Adipose tissue (tissue), 3 donors: ENCODE measurements at places on chromosomes 2 and 18. TPM values are rescaled to one million over a fixed set of nuclear protein-coding genes. Genes with fewer than 3 reads are reported as not detected.

The MDH1B gene
- polyA plus RNA-seq, result 0.67 TPM

The SAG gene
- polyA plus RNA-seq, result not detected

The DNAJC27 gene
- 2.1 TPM for polyA plus RNA-seq

The TIA1 gene
- 28.1 TPM for polyA plus RNA-seq

The CHST10 gene
- 3.9 TPM for polyA plus RNA-seq

The PARD6G gene
- polyA plus RNA-seq, result 0.78 TPM

The CHRNG gene
- polyA plus RNA-seq, result not detected

The RAD51AP2 gene
- not detected for polyA plus RNA-seq

The SRD5A2 gene
- not detected for polyA plus RNA-seq

The ERMN gene
- 0.15 TPM for polyA plus RNA-seq

The SERPINB3 gene
- not detected for polyA plus RNA-seq

The TLX2 gene
- polyA plus RNA-seq, result not detected

The ERFE gene
- not detected for polyA plus RNA-seq

The CRYBA2 gene
- polyA plus RNA-seq, result 12.9 TPM

The OR6B2 gene
- polyA plus RNA-seq, result not detected

The EIF2AK2 gene
- polyA plus RNA-seq, result 11.7 TPM

The RNF25 gene
- polyA plus RNA-seq, result 10.3 TPM

The DSC2 gene
- polyA plus RNA-seq, result 2.8 TPM

The TSHZ1 gene
- 4.8 TPM for polyA plus RNA-seq

The KANSL3 gene
- polyA plus RNA-seq, result 10.7 TPM

The IL1RL2 gene
- polyA plus RNA-seq, result 0.10 TPM

The SLC30A3 gene
- 0.22 TPM for polyA plus RNA-seq

The GCG gene
- polyA plus RNA-seq, result not detected

The PAPOLG gene
- 2.0 TPM for polyA plus RNA-seq

The TMEM37 gene
- polyA plus RNA-seq, result 6.0 TPM

The CDH2 gene
- polyA plus RNA-seq, result 1.1 TPM

The BMPR2 gene
- 12.3 TPM for polyA plus RNA-seq

The EPG5 gene
- polyA plus RNA-seq, result 4.6 TPM

The GAREM2 gene
- 2.2 TPM for polyA plus RNA-seq

The RPRM gene
- 1.1 TPM for polyA plus RNA-seq

The HOXD10 gene
- 0.76 TPM for polyA plus RNA-seq

The ZEB2 gene
- 5.6 TPM for polyA plus RNA-seq

The GPD2 gene
- 5.7 TPM for polyA plus RNA-seq

The PLEK gene
- polyA plus RNA-seq, result 1.6 TPM

The CYP27C1 gene
- polyA plus RNA-seq, result 0.43 TPM

The FOXD4L1 gene
- 0.11 TPM for polyA plus RNA-seq

The SERPINB11 gene
- not detected for polyA plus RNA-seq

The CDK15 gene
- polyA plus RNA-seq, result 0.58 TPM

The SKA1 gene
- 0.15 TPM for polyA plus RNA-seq

The RUFY4 gene
- polyA plus RNA-seq, result not detected

The SERPINB7 gene
- polyA plus RNA-seq, result 2.5 TPM

The TMEM198 gene
- 3.7 TPM for polyA plus RNA-seq

The LCT gene
- 0.02 TPM for polyA plus RNA-seq

The KLHL14 gene
- 0.22 TPM for polyA plus RNA-seq

The DSC3 gene
- polyA plus RNA-seq, result 1.0 TPM

The NEDD4L gene
- polyA plus RNA-seq, result 12.7 TPM

The YWHAQ gene
- polyA plus RNA-seq, result 134 TPM

The TEKT4 gene
- polyA plus RNA-seq, result not detected

The NTSR2 gene
- 2.2 TPM for polyA plus RNA-seq

The CYRIA gene
- 6.8 TPM for polyA plus RNA-seq

The NEUROD1 gene
- polyA plus RNA-seq, result 0.09 TPM

The DAW1 gene
- polyA plus RNA-seq, result not detected
